Fibroblast of the aortic adventitia (primary cell): ENCODE measurements at places on chromosomes 7 and 10. TPM values are rescaled to one million over a fixed set of nuclear protein-coding genes. Genes with fewer than 3 reads are reported as not detected.
A peak's percentile ranks its signal among the peaks of the same experiment; 100 is the strongest.

DNA sequence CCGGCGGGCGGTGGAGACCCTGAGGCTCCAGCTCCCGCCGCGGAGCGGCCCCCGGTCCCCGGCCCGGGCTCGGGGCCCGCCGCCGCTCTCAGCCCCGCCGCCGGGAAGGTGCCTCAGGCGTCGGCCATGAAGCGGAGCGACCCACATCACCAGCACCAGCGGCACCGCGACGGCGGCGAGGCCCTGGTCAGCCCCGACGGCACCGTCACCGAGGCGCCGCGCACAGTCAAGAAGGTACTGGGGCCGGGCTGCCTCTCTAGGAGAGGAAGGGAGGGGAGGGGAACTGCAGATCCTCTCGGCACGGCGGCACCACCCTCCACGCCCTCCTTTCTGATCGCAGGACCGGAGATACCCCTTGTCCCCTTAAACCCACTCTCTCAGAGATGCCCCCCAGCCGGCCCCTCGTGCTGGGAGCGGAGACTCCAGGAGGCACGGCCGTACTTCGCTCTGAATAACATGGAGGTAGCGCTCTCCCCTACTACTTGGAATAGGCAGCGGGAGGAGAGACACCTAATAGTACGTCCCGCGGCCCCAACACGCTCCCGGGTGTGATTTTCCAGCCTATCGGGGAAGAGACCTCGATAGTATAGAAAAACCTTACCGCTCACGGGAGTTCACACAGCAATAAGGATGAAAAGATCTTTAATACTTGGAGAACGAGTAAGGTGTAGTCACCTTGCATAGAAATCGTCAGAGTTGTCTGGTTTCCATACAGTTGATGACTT lies 538 bp downstream of the AHCYL2 start:
- peak; percentile 25 for DNase-seq

Gene NOC3L
- 20.8 and 36.4 TPM in 2 replicates for total RNA-seq

Gene ZSCAN25
- total RNA-seq: 8.1 and 22.0 TPM in 2 replicates

Gene FOXP2
- 3.9 and 17.4 TPM in 2 replicates for total RNA-seq

DNA sequence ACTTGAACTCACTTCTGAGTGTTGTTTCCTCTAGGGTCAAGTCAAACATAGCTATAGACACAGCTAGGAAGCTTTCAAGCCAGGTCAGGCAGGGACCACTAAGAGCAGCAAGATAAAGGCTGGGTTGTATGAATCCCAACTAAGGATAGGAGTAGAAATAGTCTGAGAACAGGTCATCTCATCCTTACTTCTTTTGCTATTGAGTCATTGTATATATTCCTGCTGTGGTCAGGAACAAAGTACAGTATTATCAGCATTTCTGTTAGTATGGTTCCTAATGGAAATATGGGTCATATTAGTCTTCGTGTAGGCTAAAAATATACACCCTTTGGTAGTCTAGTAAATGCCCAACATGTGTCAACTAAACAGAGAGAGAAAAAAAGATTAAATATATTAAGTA lies 145.3 kb downstream of the BTAF1 start:
- DNase-seq: peak; percentile 16

DNA sequence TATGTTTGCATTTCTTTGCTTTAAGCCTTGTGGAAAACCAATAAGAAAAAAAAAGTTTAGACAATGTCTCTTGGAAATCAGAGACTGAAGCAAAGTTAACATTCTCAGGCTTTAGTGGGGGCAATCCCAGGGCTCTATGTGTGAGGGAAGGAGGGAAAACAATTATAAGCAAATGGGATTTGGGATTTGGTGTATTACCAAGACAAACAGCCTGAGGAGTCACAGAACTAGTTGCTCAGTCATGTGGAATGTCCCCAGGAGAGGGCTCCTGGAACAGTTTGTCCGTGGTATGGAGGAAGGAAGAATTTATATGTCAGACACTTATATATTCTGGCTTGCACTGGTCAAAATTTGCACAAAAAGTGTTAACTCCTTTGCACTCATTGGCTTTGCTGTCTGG lies 562.9 kb upstream of the TPK1 start:
- no peak for DNase-seq

DNA sequence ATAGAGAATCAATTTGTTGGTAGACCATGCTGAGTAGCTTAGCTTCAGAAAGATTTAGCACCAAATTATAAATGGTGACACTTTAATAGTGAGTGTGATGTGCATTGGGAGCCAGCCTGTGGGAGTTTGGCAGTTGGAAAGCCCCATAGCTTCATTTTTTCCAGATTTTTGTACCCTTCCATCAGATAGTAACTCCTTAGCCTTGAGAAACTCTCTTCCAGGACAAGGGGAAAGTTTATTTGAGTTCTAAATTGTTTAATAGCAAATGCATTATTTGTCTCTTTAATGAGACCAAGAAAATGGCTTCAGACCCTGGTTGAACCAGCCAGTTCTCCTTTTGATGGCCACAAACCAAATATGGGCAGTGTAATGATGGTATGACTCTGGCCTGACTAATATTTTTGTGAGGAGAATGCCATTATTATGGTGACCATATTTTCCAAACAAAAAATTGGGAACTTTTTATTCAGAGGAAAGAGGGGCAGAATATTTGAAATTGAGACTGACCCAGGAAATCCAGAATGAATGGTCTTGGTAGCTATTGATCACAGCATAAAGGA lies 49.8 kb downstream of the PLCE1 start:
- no peak for DNase-seq

- no peak for DNase-seq
Measured at GRCh38 chr10:25678220-25678619, 255.8 kb upstream of the MYO3A start.

Gene ADCY1
- total RNA-seq: 0.25 and 0.72 TPM in 2 replicates

DNA sequence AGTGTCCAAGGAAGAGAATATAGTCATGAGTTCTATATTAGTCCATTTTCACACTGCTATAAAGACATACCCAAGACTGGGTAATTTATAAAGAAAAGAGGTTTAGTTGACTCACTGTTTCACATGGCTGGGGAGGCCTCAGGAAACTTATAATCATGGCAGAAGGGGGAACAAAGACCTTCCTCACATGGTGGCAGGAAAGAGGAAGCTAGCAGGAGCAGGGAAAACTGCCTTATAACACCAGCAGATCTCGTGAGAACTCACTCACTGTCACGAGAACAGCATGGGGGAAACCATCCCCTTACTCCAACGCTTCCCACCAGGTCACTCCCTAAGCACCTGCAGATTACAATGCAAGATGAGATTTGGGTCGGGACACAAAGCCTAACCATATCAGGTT lies 139.0 kb upstream of the ZNF438 start:
- DNase-seq: no peak

Gene PKD2L1
- total RNA-seq: not detected in 2 replicates

- DNase-seq: no peak
Measured at GRCh38 chr7:5451391-5451790, 27.8 kb upstream of the TNRC18 start.

DNA sequence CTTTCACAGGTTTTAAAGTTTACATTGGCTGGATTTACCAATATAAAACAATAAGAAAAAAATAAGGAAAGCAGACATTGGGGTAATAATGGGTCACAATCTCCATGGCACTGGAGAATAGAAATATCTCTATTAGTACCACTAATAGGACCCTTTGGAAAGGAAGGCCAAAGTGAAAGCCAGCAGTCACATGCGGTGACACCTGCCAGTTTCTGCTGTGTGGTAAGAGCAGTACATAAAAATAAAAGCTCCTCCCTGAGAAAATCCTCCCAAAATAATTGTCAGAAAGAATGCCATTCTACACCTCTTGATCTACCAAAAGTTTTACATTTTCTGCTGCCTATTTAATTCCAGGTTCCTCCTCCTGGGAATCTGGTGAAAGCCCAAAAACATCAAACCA lies 30.4 kb upstream of the SLC13A1 start:
- no peak for DNase-seq

DNA sequence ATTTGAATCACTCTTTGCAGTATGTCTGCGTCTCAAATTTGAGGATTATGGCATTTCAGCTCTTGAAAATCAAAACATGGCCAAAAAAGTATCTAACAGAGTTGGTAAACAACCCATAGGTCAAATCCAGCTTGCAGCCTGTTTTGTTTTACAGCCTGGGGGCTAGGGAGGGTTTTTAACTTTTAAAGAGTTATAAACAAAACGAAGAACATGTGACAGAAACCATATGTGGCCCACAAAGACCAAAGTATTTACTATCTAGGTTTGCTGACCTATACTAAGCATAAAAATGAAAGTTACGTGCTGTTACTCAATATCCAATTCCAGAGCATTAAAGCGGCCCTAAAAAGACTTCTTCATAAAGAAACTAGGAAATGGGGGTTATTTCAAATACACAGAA lies 55.5 kb upstream of the STARD3NL start:
- DNase-seq: no peak

GRCh38 chr7:132678656-132679055 lies 102.4 kb upstream of the PLXNA4 start:
- DNase-seq: no peak

- no peak for DNase-seq
Measured at GRCh38 chr10:118467200-118467599, 125.1 kb upstream of the FAM204A start.

DNA sequence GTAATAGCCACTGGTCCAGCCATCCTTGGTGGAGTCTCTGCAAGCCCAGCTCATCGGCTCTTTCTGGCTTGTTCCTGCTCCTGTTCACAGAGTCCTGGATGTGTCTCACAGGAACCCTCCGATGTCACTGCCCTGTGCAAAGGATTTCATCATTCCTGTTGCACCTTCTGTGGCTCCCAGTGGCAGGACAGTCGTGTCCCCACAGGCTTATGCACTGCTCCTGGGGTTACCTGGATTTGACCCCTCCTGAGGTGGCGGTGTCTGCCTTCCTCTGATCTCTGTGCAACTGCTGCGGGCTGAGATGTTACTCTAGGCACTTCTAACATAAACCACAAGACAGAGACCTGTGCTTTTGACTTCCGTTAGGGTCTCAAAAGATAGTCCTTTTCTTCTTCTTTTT lies 30.6 kb downstream of the APBB1IP start:
- DNase-seq: no peak

DNA sequence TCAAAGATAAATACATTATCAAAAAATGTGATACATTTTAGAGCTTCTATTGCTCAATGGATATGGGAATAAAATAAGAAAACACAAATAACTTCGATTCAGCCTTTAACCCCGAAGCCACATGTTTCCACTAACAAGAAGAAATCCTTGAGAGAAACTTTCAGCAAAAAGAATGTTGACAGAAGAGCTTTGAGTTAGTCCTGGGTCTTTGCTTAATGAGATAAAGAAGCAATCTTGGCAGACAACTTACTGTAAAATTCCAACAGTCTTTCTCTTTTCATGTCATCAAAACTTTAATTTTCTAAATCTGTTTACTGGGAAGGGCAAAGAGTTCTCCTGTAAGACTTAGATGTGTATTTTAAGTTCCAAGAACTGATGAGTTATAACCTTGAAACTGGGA lies 810.2 kb downstream of the CNTNAP2 start:
- DNase-seq: no peak

Gene AKR1C4
- not detected in 2 replicates for total RNA-seq

GRCh38 chr7:158617737-158618128 lies 30.1 kb upstream of the PTPRN2 start:
- DNase-seq: peak; percentile 7

Gene INMT
- total RNA-seq: 2.5 and 219 TPM in 2 replicates

DNA sequence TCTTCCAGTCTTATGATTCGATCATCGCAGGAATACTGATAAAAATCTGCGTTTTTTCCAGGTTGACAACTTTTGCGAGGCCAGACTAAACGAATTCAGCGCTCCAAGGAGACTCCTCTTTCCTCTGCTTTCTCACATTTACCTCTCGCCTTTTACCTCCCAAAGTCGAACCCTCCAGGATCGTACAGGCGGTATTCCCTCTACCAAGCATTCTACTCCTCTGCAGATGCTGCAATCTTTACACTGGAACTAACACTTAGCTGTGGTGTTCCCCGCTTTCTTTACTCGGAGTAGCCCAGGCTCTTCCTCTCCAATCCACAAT lies 449 bp downstream of the NUDT5 start:
- DNase-seq: no peak

- DNase-seq: no peak
Measured at GRCh38 chr7:30853576-30853975, 58.1 kb upstream of the AQP1 start.

GRCh38 chr7:9863545-9863944 lies 1110.1 kb upstream of the PHF14 start:
- no peak for DNase-seq

DNA sequence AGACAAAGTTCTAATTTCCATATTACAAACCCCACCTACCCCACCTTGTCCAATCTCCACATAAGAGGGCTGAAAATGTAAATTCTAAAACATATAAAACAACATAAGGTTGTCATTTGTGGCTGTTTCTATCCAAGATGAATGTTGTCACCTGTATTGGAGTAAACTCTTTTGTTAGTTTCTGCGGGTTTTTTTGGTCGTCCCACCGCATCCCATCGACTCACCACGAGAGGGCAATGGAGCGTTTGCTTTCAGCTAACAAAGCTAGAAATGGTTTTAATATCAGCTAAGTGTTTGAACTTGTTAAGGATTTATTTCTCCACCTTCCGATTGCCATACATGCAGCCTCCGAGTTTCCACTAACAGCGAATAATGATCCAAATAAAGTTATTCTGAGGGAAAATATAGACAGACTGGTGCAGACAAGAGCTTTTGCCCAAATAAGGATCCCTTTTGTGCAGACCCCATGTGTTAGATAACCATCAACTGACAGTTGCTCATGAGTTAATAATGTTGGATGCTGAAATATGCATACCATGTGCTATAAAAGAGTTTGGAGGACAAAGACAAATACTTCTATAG lies 137.2 kb downstream of the ARID5B start:
- DNase-seq: peak; percentile 85

DNA sequence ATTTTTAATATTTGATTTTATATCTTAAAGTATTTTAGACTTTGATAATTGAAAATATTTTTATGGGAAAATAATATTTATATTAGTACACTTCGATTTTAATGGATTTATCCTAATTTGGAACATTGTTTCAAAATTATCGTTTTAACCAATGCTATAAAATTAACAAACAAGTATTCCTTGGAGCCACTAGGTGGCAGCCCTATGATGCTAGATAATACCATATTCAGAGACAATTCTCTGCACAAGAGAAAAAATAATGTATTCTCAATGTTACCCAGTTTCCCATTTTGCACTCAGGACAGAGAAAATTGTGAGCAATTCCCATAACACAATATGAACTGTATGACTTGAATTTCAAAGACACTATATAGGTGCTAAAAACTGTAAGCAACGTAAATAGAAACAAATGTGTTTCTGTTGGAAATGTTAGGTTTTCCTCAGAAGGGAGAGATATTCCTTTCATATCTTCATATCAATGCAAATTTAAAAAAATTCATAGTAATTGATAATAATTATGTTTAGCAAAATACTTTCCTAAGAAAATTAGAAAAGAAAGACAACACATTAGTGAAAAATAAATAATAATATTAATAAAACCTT lies 237.8 kb downstream of the SEMA3E start:
- DNase-seq: peak; percentile 78

DNA sequence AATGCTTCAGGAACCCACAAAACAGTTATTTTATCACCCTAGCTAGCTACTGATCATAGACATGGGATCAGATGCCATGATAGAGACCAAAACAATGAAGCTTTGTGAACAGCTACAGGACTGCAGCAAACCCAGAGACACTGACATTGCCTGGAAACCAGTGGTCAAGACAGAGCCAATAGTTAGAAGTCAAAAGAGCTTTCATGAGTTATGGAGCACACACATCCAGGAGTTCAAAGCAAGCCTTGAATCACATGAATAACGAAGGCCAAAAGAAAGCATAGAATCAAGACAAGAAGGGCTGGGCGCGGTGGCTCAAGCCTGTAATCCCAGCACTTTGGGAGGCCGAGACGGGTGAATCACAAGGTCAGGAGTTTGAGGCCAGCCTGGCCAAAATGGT lies 34.5 kb upstream of the GSAP start:
- no peak for DNase-seq

GRCh38 chr7:157887400-157887799 lies 550.6 kb downstream of the DNAJB6 start:
- DNase-seq: no peak

- peak; percentile 51 for DNase-seq
Measured at GRCh38 chr7:418636-419280, 100.9 kb downstream of the PDGFA start.
